ENCODE measurements at places on chromosomes 3 and 15.

DNA sequence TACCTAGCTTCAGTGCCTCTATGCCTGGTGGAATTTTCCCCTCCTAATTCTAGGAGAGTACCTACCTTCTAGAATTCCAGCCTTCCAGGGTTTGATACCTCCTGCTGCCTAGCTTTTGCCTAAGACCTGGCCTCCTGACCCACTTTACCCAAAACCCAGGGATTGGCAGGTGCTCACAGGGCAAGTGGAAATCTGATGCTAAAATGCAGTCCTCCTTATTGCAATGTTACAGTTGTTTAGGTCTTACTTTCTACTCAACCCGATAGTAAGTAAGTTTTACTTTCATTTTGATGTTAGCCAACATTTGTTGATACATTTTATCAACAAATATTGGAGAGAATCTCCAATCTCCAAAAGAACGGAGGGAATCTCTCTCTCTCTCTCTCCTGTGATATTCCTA, 275.9 kb downstream of the DOCK3 start:
- DNase-seq = no peak

GRCh38 chr3:14200276-14200675, 21.7 kb downstream of the LSM3 start:
- DNase-seq = no peak

DNA sequence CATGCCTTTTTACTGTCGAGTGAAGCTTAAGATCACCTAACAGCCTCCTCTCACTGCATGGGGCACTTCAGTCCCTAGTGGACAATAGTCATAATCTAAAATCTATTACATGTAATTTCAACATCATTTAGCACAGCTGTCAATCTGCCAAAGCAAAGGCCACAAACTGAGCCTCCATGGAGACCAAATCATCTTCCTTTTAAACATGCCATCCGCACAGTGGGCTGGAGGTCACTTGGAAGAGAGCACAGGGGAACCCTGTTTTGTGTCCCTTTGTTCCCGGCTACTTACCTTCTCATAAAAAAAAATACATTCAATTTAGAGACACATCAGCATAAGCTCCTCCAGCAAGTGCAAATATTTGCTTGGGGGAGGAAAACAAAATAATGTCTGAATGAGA, 167.3 kb downstream of the SQOR start:
- DNase-seq = no peak

- DNase-seq = no peak
Observed at GRCh38 chr3:47578691-47579632, at the start of gene CSPG5. Gene CSPG5, minus strand, starts transcription at chr3:47578865. Its CDS starts 172 bp downstream, at chr3:47578693.

DNA sequence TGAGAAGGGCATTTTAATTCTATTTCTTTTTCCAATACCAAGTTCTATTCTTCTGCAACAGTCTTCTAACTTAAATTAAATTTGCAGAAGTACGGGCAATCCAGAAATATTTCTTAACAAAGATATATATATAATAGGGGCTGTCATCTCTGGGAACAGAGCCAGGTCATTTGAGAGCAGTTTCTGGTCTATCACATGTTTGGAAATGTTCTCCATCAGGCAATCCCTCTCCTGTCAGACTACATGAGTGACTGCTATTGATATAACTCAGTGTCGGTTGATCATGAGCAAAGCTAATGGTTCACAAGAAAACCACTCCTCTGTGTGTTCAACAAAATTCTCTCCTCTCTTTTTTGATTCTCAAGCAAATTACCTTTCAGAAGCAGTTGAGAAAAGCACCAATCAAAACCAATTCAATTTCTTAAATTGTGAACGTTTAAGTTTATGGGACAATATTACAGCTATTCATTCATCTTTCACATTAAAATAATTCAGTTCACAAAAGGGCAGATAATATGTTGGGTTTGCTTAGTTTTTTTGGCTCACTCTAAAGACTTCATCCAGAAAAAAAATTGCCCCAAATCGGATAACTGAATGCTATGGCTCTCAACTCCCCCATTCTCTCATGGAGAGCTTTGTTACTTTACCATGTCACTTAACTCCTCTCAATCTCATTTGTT, 152.9 kb upstream of the TGFBR2 start:
- no peak for DNase-seq

GRCh38 chr15:91223863-91224262, 123.8 kb downstream of the SV2B start:
- no peak for DNase-seq

DNA sequence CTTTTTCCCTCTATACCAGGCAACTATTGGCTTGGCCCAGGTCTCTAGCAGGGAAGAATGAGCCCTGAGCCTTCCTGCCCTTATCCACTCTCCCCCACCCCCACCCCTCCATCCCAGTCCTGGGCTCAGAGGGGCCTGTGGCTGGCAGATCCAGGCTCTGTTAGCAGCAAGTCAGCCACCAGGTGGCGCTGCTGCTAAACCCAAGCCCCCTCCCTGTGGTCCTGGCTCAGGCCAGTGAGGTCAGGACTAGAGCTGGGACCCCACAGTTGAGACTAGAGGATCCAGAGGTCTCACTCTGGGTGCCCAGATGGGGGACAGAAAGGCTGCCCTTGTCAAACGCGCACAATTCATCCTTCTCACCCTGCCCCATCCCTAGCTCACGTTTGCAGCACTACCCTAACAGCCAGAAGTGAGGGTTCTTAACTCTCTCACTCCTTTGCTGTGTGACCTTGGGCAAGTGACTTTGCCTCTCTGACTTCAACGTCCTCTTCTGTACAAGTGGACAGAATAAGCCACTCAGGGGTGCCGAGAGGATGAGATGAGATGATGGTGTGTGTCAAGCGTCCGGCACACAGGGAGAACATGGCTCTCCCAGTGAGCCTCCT, 46.8 kb upstream of the SLC6A1 start:
- DNase-seq = no peak

- no peak for DNase-seq
Observed at GRCh38 chr3:79012530-79012913, 755.3 kb downstream of the ROBO1 start.

GRCh38 chr15:42499858-42500609, 4.6 kb downstream of the SNAP23 start:
- no peak for DNase-seq

DNA sequence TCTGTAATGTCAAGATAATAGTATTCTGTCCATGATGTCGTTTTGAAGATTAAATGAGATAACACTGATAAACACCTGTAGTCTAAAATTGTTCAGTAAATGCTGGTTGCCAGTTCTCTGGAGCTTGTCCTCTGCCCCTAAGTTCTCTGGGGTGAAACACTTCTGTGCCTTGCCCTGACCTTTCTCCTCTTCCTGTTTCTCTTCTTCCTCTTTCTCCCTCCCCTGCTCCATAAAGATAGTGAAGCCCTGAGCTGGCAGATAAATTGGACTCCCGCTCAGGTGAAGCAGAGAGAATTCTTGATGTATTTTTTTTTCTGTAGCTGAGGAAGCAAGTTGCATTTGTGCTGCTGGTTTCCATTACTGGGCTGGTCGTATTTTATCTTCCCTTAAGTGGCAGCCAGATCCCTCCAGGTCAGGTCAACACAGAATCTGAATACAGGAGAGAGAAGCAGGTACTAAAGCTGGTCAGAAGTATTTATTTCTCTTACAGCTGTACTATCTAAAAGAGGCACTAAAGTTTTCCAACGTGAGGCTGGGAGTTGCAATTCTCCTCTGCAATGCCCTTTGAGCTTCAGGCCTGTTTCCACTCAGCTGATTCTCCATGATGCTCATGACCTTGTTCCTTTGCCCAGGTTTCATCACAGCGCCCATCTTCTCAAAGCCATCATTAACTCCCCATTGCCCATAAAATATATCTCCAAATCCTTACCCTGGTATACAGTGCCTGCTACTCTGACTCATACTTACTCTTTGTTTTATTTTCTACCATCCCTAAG, 319.3 kb upstream of the CFAP20DC start:
- DNase-seq = no peak

DNA sequence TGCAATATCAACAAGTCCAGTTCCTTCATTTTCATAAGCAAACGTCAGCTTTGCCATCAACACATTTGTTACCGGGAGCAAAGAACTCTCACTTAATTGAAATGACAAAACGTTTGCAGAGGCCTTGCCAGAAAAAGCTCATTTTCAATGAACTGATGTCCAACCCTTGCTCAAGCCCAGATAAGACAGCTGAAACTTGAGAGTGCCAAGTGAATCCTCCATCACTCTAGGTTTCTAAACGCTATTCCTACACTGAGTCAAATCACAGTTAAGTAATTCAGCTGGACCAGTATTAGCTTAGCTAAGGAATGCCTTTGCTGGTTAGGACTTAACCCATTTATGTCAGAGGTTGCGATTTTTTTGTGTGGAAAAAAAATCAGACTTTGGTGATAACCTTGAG, 11.5 kb downstream of the CHSY1 start:
- no peak for DNase-seq

DNA sequence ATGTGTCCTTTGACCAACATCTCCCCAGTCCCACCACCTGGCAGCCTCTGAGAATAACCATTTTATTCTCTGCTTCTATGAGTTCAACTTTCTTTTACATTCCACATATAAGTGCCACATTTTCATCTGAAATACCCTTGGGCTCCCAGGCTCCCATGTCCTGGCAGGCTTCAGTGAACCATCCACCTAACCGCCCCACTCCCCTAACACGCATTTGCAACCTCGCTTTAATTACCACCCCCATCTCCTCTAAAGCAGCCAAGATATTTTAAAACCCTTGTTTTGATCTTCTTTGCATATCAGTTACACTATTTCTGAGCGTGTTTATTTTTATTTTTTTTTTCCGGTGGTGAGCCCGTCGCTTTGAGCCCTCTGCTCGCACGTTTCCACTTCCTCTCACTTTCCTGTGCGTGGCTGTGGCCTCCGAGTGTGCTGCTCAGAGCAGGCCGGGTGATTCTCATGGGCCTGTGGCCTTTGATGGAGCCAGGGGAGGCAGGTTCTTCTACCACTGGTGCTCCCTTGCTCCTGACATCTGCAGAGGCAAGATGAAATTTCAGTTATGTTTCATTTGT, 195.4 kb upstream of the LPP start:
- DNase-seq = no peak

GRCh38 chr3:19348941-19349564, 200.7 kb downstream of the KCNH8 start:
- DNase-seq = no peak

DNA sequence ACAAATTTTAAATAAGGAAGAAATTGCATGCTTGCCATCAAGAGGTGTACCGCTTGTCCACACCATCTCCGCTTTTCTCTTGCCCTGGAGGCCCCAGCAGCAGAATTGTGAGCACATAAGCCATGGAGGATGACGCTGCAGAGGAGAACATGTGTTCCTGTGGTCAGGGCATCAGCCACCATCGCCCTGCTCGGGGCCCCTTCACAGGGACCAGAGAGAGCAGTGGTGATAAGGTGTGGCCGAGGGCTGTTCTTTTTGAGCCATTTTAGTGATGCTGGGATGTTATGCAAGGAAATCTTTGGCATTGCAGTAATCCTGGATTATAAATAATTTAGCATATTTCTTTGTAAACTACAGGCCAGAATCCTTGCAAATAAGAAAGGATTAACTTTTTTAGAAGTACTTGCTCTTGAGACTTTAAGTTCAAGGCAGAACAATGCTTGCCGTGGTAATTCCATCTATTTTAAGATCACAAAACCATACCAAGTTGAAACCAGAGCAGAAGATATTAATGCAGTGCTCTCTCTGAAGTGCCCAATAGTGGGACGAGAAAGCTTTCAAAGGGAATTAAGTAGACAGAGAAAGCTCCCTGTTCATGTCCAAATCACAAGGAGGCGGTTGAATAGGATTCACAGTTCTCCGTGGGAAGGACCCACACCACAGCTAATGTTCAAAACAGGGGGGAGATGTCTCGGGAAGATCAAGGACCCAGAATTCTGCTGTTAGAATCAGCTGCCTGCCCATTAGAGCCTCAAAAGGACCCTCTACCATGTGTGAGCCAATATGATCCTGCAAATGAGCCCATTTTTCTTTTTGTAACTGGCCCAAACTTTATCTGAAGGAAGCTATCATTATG, 338.5 kb downstream of the RORA start:
- DNase-seq = no peak

Data from esophagus squamous epithelium (tissue), 5 donors.